ENCODE measurements at places on chromosomes 3 and 15. TPM values are rescaled to one million over a fixed set of nuclear protein-coding genes. Genes with fewer than 3 reads are reported as not detected.

- no peak for DNase-seq
Measured at GRCh38 chr3:16079519-16079918, 95.0 kb upstream of the GALNT15 start.

DNA sequence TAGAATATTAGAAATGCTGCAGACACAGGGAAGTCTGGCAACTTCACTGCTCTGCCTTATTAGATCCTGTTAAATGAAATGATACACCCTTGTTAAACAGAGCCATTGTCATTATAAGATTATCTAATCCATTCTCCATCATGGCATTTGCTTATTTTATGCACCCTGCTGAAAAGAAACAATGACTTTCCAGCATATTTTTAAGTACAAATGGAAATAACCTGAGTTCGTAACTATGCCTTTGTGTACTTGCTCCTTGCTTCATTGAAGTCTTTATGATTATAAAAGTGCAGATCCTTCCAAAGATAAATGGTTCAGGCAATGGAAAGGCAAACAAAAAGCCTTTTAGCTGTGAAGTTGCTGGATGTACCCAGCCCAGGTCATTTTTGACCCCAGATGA, 195.7 kb downstream of the AGBL1 start:
- no peak for DNase-seq

DNA sequence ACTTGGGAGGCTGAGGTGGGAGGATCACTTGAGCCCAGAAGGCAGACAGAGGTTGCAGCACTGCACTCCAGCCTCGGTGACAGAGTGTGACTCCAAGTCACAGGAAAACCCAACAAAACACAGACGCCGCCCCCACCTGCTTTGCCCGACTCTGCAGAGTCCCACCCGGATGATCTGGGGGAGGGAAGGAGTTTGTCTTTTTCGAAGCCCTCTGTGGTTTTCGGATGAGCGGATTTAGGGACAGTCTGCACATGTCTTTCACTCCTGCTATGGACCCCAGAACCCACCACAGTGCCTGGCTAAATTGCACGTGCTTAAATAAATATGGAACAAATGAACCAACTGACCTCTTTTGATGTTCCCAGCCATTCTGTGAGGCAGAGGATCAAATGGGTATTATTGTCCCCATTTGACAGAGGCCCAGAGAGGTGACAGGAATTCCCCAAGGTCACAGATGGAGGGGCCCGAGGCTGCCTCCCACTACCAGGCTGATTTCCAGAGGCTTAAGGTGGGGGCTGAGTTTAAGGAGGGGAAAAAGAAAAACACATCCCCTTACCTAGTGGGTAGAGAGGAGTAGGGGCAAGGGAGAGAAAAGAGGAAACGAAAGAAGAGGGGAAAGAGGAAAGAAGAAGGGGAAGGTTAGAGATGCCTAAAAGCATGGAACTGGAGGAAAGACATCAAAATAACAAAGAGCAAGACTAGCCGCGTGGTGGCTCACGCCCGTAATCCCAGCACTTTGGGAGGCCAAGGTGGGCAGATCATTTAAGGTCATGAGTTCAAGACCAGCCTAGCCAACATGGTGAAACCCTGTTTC, 59.4 kb upstream of the TFRC start:
- no peak for DNase-seq

Gene BFSP2
- total RNA-seq, result not detected

GRCh38 chr3:96705895-96706294, 108.5 kb upstream of the EPHA6 start:
- DNase-seq, result no peak

GRCh38 chr3:107574650-107575049, 51.9 kb downstream of the BBX start:
- DNase-seq, result no peak

GRCh38 chr15:35669432-35670045, 123.6 kb upstream of the DPH6 start:
- DNase-seq, result no peak

Gene P2RY12
- total RNA-seq, result not detected

Gene CFAP161
- total RNA-seq, result not detected

GRCh38 chr3:28856796-28857195, 424.1 kb upstream of the RBMS3 start:
- DNase-seq, result no peak

Gene KNG1
- total RNA-seq, result 1.2 TPM

Gene SLC28A2
- total RNA-seq, result not detected

All from gastrocnemius medialis (tissue), 4 donors.